NCI-H187 treated with DMSO at 0.1 percent for 48 hours (cell line): ENCODE measurements at places on chromosomes 12 and 14.

DNA sequence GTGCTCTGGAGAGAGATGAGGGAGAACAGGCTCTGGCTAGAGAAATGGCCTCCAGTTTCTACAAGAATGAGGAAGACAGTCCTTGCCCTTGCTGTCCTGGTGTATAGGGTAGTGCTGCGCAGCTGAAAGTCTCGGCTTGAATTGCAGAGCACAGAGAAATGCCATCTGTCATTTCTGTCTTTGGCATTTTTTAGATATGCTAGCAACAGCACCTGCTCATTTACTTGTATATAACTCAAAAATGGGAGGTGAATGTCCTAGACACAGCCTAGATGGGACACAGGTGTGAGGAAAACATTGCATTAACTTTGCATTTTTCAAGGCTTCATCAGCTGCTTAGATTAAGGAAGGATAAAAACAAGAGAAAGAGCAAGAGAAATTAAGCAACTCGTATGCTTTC lies 35.8 kb downstream of the GPR19 start:
- DNase-seq = no peak

GRCh38 chr14:94844593-94845152 lies 74.8 kb upstream of the GSC start:
- no peak for DNase-seq

DNA sequence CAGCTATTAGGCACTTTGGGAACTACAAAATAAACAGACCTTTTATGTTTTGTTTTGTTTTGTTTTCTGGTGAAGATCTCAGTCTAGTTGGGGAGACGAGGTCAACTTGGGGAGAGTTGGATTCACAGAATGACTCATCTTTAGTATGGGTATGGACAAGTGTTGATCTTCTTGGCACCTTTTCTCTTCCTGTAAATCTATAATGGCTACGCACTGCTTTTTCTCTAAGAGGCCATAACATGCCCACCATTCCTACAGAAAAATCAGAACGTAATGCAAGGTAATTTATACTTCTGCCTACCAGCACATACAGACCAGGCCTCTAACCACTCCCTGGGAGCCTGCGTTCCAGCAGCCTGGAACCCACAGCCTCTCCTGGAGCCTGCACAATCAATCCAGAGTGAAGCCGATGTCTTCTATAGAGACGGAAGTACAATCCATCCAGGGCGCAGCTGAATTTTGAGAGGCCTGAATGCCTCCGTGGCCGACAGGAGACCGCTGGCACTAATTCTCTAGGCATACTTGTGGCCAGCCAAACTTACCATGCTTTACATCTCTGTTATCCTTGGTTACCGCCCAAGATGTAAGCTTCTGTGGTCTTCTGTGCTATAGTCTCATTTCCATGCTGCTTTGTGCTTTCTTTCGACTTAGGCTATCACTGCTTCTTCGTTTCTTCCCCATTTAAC lies 717 bp downstream of the PPHLN1 start:
- DNase-seq = no peak

DNA sequence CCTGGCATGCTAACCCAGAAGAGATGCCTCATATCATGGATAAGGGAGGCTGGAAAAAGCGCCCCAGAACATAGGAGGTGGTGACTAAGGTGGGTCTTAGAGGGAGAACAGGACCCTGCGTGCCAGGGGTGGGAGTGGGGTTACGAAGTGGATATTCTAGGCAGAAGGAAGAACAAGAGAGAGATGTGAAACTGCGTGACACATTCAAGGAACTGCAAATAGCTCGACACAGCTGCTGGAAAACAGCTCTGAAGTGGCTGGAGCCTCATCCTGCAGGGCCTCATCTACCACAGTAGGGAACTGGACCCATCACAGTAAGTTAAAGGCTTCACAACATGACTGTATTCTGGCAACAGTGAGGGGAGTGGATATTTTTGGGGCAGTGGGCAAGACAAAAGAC lies 61.1 kb downstream of the RNF34 start:
- no peak for DNase-seq

- no peak for DNase-seq
Observed at GRCh38 chr12:112103758-112104503, 4.7 kb downstream of the NAA25 start.

DNA sequence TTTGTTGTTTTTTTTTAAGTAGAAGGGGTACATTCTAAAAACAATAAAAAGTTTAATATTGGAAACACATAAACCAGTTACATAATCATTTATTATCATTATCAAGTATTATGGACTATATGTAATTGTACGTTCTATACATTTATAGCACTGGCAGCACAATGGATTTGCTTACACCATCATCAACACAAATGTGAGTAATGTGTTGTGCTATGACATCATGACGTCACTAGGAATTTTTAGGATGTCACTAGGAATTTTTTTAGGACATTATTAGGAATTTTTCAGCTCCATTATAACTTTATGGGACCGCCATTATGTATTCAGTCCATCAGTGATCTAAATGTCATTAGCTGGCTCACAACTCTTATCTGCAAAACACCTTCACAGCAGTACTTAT lies 126.8 kb upstream of the SYT10 start:
- DNase-seq = no peak

DNA sequence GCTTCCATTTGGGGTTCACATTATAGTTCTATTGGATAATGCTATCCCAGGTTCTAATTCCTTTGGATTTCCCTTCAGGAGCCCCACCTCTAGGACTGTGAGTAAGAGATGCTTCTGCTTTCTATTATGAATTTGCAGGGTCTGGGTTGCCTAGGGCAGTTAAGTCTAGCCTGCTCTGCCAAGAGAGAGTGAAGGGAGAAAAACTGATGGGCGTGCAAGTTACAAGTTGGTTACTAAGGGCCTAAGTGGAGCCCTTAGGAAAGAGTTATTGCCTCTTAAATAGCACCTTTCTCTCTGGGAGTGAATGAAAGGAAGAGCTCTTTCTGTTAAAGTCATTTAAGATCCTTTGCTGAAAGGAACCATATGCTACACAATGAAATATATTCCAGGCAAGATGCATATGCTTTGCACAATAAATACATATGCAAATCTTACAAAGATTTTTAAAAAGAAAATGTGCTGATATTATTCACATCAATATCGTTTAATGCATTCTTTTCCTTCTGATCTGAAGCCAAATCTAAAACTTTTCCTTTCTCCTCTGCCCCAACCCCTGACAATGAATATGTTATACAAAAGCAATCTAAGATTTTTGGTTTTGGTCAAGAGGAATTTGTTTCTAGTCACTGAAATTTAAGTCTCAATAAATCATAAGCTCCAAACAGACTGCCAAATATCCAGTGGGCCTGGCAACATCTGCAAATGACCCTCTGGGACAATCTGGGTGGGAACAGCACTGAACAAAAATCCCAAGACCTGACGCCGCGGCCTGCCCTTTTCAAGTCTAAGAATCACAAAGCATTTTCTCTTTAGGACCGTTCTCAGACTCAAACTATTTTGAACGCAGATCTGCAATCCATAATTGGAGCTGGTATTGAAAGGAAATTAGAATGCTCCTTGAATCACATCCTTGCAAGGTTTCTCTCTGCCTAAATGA lies 586.7 kb downstream of the ETNK1 start:
- DNase-seq = no peak

DNA sequence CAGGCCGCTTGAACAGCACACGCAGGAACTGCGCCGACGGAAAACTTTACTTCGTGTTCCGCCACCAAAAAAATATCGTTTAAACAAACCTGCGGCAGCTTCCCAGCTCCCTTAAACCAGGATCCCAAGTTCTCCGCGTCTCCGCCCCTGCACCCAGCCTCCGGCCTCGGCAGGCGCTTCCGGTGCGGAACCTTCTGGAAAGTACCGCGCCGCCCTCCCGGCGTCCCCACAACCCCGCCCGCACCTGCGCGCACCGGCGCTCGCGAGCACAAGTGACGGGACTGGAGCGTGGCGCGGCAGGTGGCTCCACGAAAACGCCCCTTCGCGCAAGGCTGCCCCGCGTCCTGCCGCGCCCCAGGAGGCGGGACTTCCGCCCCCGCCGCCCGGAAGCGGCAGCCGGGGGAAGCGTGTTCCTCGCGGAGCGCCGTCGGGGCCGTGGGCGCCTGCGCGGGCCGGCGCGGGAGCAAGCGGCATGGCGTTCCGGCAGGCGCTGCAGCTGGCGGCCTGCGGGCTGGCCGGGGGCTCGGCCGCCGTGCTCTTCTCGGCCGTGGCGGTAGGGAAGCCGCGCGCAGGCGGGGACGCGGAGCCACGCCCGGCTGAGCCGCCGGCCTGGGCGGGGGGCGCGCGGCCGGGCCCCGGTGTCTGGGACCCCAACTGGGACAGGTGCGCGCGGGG lies at the start of gene PGAM5:
Gene PGAM5, plus strand, starts transcription at position 438 of the 675 bp plus-strand sequence. Its CDS starts 35 bp downstream, at position 473.
- no peak for DNase-seq
